Placental epithelial cell (primary cell): ENCODE measurements at places on chromosomes 5 and 9. TPM values are rescaled to one million over a fixed set of nuclear protein-coding genes. Genes with fewer than 3 reads are reported as not detected.

Gene PHF19
- total RNA-seq, result 31.0 and 36.3 TPM in 2 replicates

Gene LCNL1
- total RNA-seq, result not detected in 2 replicates

Gene F2RL2
- under 0.01 TPM in 1 of 2 replicates, not detected in the other for total RNA-seq

Gene KLHL3
- total RNA-seq, result 1.6 and 4.3 TPM in 2 replicates

Gene LCN12
- total RNA-seq, result 1.1 TPM in 1 of 2 replicates, not detected in the other

Gene SLC6A3
- not detected in 2 replicates for total RNA-seq

Gene RASGRF2
- total RNA-seq, result under 0.01 and 0.76 TPM in 2 replicates

Gene FREM1
- 1.5 and 3.5 TPM in 2 replicates for total RNA-seq

Gene C5orf52
- not detected in 2 replicates for total RNA-seq

Gene FOXD4
- under 0.01 TPM in 1 of 2 replicates, not detected in the other for total RNA-seq

Gene PCDHB5
- under 0.01 and 0.54 TPM in 2 replicates for total RNA-seq

Gene UBE2QL1
- not detected in 2 replicates for total RNA-seq

Gene SPATA9
- total RNA-seq, result 0.22 and 2.0 TPM in 2 replicates

Gene ETF1
- 51.4 and 94.9 TPM in 2 replicates for total RNA-seq

Gene GPR21
- total RNA-seq, result 1.8 and 3.5 TPM in 2 replicates

Gene TMEM215
- not detected in 2 replicates for total RNA-seq

Gene DMRT2
- total RNA-seq, result 0.39 TPM in 1 of 2 replicates, not detected in the other

Gene ZFP62
- total RNA-seq, result 14.9 and 23.9 TPM in 2 replicates

Gene OR1Q1
- not detected in 2 replicates for total RNA-seq

Gene CAVIN4
- 0.33 and 0.79 TPM in 2 replicates for total RNA-seq

Gene ACER2
- 2.0 and 4.6 TPM in 2 replicates for total RNA-seq

Gene ACOT12
- total RNA-seq, result not detected in 2 replicates

Gene TBC1D13
- total RNA-seq, result 19.6 and 25.6 TPM in 2 replicates

Gene CD14
- total RNA-seq, result 0.33 TPM in 1 of 2 replicates, not detected in the other

Gene PCDHGB1
- total RNA-seq, result 0.98 and 2.0 TPM in 2 replicates

Gene CLIC3
- total RNA-seq, result 328 and 397 TPM in 2 replicates

Gene ESM1
- 0.22 TPM in 1 of 2 replicates, not detected in the other for total RNA-seq

Gene SPINK13
- total RNA-seq, result not detected in 2 replicates

Gene HABP4
- total RNA-seq, result 6.7 and 11.1 TPM in 2 replicates

Gene SLC9A3
- 1.6 and 2.4 TPM in 2 replicates for total RNA-seq

Gene PPP3R2
- total RNA-seq, result not detected in 2 replicates

Gene TMEM232
- 2.0 and 4.3 TPM in 2 replicates for total RNA-seq

Gene DPM2
- 12.6 and 21.1 TPM in 2 replicates for total RNA-seq

Gene FBP2
- total RNA-seq, result not detected in 2 replicates

Gene BRD3
- 5.6 and 7.1 TPM in 2 replicates for total RNA-seq

Gene PCDHGA2
- 0.43 and 1.2 TPM in 2 replicates for total RNA-seq

Gene IFNA2
- total RNA-seq, result not detected in 2 replicates

Gene KCNV2
- not detected in 2 replicates for total RNA-seq

Gene TUSC1
- 18.1 and 22.3 TPM in 2 replicates for total RNA-seq

Gene FGFR4
- 2.4 and 6.4 TPM in 2 replicates for total RNA-seq

Gene RGS3
- total RNA-seq, result 16.1 and 17.5 TPM in 2 replicates

Gene SLC36A1
- total RNA-seq, result 3.1 and 14.6 TPM in 2 replicates

Gene NUP155
- 27.1 and 35.4 TPM in 2 replicates for total RNA-seq

Gene FBXW11
- 54.6 and 59.6 TPM in 2 replicates for total RNA-seq
